Activated naive CD8-positive, alpha-beta T cell treated with anti-CD3 and anti-CD28 coated beads, Interleukin-2, amount 50 U/mL, for 16 hours (primary cell): ENCODE measurements at places on chromosomes 1 and 21.

DNA sequence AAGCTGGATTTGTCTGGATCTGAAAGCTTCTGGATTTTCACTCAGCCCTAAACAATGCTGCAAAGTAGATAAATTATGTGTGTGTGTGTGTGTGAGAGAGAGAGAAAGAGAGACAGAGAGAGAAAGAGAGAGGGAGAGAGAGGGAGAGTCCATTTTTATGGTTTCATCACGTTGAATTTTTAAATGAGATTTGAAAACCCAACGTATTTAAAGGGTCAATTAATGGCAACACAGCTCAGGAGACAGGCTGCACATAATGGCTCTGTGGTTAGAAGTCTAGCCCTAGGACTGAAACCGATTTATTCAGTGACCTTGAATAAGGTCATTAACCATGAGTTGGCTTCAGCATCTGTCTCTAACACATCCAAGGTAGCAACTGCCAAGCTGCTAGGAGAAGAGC is 35.3 kb upstream of the FMN2 start:
- no peak for DNase-seq

DNA sequence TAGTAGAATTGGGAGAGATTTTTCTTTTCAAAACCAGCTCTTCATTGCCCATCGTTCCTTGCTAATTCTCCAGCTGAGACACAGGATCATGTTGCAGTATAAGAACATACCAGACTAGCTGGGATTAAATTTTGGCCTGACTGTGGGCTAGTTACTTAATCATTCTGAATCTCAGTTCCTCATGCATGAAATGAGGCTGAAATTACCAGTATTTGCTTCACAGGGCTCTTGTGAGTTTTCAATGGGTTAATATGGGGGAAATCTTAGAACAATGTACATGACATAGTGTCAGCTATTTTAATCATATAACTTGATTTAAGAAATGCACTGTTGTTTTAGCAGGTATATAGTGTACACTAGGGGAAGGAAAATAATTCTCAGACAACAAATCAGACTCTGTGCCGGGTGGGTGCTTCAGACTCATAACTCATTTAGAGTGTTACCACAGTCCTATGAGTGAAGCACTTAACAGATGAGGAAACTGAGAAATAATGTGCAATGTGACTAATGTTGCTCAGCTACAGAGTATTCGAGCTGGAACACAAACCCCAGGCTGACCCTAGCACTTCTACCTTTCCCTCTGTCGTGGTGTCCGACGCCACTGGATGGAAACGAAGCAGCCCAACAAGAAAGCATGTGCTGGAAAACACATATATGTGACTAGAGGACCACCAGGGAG is 137.6 kb upstream of the SGIP1 start:
- DNase-seq, result no peak

DNA sequence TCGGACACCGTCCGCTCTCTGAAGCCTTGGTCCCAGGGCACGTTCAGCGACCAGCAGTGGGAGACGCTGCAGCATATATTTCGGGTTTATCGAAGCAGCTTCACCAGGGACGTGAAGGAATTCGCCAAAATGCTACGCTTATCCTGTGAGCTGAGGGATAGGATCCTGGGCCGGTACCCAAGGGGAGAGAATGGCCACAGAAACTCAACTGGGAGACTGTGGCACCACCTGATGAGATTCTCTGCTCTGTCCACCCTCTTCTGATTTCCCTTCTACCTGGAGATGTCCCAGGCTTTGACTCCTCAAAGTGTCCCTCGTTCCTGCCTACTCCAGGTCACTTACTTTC is 855 bp downstream of the CD1D start:
- no peak for DNase-seq

DNA sequence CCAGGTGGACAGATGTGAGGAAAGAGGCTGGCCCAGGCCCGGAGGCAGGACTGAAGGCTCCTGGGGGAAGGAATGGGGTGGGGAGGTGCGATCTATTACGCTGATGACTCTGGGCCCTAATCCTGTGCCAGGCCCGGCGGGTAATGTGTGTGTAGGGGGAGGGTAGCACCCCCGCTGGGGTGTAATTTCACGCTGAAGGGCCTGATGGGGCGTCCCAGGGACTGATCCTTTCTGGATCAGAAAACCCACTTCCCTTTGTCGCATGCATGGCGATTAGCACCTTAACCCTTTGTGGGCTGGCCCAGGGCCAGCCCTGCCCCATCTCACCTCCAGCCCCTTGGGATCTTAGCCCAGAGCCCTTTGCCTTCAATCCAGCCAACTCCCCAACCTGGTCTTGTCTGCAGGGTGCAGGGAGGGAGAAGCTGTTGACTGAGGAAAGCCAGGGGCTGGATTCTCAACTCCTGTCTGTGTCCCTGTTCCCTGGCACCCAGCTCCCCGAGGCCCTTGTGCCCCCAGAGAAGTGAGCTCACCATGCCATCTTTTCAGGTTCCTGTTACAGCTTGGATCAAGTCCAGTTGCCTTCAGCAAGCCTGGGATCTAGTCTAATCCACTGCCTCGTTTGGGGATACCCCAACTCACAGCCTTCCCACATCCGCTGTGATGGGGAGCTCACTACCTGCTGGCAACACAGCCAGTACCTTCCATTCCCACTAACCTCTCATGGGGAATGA is 26.0 kb downstream of the KNCN start:
- no peak for DNase-seq

DNA sequence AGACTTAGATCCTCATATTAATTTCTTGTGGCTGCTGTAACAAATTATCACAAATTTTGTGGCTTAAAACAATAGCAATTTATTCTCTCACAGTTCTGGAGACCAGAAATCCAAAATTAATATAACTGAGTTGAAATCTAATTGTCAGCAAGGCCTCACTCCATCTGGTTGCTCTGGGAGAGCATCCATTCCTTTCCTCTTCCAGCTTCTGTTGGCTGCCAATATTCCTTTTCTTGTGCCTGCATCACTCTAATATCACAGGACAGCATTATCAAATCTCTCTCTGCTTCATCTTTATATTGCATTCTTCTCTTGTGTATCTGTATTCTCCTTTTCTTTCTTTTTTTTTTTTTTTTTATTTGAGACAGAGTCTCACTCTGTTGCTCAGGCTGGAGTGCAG is 9.3 kb downstream of the SLC35A3 start:
- DNase-seq, result no peak

DNA sequence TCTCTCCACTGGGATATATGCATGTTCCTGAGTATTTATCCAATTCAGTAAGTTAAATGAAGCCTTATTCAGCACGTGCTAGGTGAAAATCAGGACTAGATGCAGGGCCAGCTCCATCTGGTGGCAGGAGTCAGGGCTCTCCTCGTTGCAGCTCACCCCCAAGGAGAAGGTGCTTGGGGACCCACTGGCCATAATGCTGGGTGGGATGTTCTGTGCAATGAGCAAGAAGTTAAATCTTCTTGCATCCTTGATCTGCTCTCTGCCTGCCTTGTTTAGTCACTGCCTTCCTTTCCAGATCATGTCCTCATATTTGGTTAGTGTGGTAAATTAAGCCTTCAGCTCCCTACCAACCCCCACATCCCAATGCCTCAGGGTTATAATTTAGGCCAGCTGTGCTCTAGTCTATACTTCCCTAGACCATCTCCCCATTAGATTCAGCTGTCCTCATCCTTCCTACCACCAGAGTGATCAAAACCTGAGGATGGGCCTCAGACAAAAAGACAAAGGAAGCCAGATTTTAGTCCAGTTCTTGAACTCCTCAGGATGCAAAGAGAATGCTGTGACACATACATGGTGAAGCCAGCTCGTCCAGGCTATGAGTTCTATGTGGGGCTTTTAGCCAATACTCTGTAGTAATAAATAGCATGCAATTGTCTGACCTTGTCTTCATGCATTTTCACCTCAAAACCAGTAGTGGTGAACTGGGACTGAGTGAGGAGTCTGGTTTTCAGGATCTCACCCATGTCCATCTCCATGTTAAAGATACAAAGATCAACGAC is 55.9 kb downstream of the SEC16B start:
- DNase-seq, result no peak

GRCh38 chr21:41258617-41259016 is 58.0 kb upstream of the FAM3B start:
- DNase-seq, result no peak

DNA sequence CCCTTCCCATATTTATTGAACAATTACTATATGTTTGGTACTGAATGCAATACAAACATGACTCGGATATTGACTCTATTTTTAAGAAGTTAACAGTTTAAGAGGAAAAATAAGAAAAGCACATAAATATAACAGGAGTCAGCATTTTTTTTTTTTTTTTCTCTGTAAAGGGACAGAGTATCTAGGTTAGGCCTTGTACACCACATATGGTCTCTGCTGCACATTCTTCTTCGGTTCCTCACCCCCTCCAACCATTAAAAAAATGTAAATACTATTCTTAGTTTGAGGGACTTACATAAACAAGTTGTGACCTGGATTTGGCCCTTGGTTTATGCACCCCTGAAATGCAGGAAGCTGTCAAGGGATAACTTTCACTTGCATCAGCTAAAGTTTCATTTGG is 40.4 kb downstream of the PHC2 start:
- no peak for DNase-seq

DNA sequence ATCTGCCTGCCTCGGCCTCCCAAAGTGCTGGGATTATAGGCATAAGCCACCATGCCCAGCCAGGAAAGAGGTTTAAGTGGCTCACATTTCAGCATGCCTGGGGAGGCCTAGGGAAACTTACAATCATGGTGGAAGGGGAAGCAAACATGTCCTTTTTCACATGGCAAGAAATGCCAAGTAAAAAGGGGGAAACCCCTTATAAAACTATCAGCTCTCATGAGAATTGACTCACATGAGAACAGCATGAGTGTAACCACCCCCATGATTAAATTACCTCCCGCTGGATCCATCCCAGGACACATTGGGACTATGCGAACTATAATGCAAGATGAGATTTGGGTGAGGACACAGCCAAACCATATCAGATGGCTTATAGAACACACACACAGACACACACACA is 8.8 kb upstream of the KLHL12 start:
- DNase-seq, result no peak
